ENCODE measurements at places on chromosomes 2 and 18.

DNA sequence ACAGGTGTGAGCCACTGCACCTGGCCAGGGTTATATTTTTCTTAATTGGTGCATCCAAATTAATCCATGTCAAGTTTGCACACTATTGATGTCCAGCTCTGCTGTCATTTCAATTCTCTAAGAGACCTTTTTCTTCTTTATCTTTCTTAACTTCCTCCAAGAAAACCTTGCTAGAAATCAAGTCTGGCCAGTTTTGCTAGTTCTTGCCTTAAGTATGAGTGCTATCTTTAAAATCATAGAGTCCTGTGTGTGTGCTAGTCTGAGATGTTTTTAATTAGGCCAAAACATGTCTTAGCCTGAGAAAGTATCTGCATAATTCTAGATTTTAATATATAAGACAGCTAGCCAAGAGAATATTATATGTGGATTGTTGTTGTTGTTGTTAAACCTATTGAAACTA lies 56.2 kb upstream of the SLC39A10 start:
- DNase-seq = no peak

DNA sequence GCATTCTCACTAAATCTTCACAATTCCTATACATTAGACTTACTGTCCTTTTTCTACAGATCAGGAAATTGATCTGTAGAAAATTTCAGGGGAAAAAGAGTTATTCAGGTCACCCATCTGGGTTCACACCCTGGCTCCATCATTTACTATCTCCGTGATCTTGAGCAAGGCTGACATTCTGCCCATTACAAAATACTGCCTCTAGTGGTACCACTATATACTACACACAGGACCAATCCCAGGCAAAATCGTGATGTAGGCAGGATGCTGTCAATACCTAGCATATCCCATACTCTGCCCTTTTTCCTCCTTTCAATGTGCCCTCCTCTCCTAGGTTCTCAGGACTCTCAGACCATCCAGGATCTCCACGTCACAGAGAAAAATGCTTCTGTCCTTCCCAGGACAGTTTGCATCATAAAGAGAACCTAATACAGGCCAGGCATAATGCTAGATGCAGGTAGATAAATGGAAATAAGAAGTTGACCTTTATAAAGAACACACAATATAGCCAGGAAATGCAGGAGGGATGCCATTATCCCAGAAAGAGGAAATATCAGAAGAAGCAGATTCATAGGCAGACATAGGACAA lies 101.9 kb downstream of the CDH20 start:
- DNase-seq = no peak

DNA sequence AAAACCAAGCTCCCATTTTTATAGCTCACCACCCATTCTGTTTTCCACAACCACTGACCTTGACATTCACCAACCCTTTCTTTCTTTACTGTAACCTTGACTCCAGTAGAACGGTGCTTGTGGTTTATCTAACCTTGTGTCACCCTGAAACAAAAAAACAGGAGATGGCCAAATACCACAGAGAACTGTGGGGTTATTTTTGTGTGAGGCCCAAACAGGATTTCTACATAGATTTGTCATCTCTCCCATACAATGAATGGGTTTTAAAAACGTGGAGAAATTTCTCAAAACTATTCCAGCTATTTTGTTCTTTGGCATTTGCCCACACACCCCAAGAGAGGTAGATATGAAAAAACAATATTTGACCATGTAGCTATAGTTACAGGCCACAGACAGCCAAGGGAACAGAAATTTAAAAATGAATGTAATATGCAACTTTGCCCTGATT lies 231.3 kb upstream of the TANK start:
- no peak for DNase-seq

- DNase-seq = no peak
These were observed 818 bp upstream of the CCDC141 start for GRCh38 chr2:179050755-179051154.

- no peak for DNase-seq
These were observed 13.6 kb downstream of the MRO start for GRCh38 chr18:50806208-50806616.

- DNase-seq = no peak
These were observed 268.1 kb upstream of the ATP5MC3 start for GRCh38 chr2:175449616-175450015.

- DNase-seq = no peak
These were observed 25.1 kb upstream of the FANCL start for GRCh38 chr2:58266211-58266610.

GRCh38 chr2:60962528-60962927 lies 55.0 kb upstream of the PEX13 start:
- DNase-seq = no peak

DNA sequence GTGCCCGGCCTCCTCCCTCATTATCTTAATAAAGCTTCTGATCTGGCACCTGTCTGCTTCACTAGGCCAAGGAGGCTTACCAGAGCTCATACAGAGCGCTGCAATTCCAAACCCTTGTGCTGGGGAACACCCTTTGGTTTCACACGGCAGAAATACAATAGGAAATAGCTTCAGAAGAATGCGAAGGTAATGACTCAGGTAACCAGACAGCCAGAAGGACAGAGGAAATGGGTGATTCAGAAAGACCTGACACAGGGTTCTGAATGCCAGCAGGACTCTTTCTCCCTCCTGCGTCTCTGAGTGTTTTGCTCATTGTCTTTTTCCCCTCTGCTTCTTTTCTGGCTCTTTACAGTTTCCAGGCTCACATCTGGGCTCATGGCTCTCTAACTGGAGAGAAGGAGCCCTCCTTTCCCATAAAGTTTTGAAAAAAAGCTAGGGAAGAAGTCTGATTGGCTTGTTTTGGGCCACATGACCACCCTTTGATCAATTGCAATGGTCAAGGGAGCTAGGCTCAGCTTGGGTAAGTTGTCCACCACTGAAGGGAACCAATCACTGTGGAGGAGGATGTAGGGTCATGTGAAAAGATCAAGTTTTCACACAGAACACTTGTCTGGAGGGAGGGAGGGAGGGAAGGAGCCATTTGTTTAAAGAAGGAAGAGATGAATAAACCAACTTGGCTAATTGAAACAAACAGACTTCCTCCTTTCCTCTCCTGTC lies 90.5 kb upstream of the UPP2 start:
- DNase-seq = no peak

DNA sequence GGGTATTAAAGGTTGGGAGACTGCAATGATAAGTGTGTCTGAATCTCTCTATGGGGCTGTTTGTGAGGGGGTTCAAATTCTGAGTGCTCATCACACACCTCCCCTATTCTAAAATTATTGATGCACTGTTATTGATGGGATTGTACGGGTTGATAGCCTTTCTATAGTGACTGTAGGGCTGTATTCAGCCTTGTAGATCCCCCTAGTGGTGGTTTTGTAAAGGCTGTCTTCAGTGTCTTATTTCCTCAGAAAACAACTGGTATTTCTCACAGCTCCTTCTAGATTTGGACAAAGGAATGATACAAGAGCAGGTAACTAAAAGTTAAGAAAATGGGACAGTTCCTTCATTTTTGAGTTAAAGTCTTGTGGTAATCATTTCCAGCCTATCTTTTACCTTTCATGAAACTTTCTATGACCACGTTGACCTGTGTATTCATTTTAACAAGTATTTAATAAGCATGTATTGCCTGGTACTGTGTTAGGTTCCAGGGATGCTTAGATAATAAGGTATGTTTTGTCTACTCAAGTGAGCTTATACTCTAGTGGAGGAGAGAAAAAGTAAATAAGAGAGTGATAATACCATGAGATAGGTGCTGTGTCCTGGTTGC lies 21.2 kb downstream of the SMAD4 start:
- no peak for DNase-seq

GRCh38 chr18:136433-136832 lies 21.9 kb upstream of the USP14 start:
- no peak for DNase-seq

GRCh38 chr2:232377841-232378734 lies 463 bp upstream of the ALPP start:
- no peak for DNase-seq

DNA sequence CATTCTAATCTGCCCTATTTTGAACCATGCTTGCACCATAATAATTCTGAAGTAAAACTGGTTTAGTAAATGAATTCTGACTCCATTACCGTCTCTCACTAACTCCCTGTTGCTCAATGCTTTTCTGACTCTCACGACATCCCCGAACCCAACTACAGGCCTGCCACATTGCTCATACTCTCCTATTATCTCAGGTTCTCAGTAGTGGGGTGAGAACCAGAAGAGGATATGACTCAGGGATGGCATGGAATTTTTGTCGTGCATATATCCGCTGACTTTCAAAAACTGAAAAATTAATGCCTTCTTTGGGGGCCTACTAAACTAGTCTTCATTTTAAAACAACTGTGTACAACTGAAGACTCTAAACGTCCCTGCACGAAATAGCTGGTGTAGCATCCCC lies 34.3 kb downstream of the NETO1 start:
- DNase-seq = no peak

GRCh38 chr2:17544256-17544655 lies 3.8 kb downstream of the VSNL1 start:
- no peak for DNase-seq

DNA sequence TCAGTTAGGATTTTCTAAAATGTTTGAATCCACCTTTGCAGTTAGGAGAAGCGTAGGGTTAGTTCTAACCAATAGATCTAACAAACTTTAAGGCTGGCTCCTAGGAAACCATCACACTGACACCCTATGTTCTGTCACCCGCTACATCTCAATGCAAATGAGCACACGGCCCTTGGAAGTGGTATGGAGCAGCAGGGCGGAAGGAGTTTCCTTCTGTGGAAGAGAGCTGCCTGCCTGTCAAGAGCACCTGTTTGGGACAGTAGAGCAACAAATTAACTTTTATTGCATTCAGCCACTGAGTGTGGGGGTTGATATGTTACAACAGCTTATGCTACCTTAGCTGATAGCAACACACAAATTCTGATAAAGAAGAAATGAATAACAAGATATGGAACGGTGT lies 306.9 kb upstream of the RAB6C start:
- DNase-seq = no peak

GRCh38 chr18:77140439-77141109 lies 8.0 kb upstream of the MBP start:
- no peak for DNase-seq

DNA sequence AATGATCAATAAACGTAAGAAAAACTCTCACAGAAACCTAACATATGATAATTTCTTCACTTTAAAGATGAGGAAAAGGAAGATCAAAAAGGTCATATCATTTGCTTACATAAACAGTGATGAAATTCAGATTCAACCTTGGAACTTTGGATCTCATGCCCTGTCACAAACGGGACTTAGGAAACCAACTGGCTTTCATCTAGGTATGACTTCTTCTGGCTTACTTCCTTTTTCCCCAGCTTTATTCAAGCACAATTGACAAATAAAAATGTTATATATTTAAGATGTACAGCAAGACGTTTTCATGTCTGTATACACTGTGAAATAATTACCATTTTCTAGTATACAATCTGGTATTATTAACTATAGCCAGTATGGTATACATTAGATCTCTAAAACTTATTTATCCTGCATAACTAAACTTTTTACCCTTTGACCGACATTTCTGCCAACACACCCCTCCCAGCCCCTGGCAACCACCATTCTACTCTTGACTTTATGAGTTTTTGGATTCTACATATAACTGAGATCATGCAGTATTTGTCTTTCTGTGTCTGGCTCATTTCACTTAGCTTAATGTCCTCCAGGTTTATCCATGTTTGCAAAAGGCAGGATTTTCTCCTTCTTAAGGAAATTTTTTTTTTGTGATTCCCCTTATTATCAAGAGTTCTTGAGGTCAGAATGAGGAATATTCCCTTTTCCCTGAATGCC lies 46.0 kb upstream of the COBLL1 start:
- no peak for DNase-seq

- no peak for DNase-seq
These were observed 9.2 kb downstream of the SERPINE2 start for GRCh38 chr2:224029876-224030275.

- DNase-seq = no peak
These were observed 391.2 kb downstream of the FBXO15 start for GRCh38 chr18:73756256-73757091.

DNA sequence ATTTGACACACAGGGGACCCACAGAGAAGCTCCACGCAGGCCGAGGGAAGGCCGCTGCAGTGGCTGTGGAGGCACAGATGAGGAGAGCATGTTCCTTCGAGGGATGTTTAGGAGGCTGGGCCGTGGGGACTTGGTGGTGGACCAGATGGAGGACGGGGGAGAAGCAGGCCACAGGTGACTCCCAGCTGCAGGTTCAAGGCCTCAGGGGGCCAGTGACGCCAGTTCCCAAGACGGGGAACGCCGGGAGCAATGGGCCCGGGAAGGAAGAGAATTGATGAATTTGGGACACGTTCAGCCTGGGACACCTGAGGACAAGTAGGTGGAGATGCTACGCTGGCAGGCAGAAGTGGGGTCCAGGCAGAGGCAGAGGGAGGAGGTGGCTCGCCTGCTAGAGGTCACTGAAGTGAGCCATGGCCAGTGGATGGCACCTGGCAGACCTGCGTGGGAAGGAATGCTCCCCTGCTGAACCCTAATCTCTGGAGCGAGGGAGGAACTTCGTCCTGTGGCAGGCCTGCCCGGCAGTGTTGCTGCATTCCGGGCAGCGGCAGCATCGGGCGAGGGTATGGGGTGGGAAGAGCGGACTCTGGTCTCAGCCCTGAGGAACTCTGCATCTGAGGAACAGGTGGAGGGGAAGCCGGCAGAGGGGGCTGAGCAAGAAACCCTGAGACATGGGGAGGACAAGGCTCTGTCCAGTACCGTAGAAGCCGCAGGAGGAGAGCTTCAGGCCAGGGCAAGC lies 25.2 kb upstream of the HPCAL1 start:
- DNase-seq = no peak

DNA sequence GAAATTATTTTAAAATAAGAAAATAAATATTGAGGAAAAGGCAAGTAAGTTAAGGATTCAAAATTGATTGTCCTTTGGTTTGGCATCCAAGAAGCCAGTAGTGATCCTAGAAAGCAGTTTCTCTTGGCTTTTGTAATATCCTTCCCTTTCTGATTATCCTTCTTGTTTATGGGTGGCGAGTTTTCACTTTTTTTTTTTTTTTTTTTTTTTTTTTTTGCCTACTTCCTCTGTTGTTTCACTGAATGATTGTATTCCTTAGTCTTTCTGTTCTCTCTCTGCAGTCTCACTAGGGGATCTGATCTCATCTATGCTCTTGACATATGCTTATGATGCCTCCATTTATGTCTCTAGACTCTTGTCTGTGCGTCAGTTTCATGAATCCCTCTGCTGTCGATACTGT lies 4.2 kb downstream of the NAPG start:
- no peak for DNase-seq

GRCh38 chr2:44372246-44372645 lies 10.5 kb downstream of the CAMKMT start:
- no peak for DNase-seq

GRCh38 chr2:72961853-72962468 lies 44.6 kb downstream of the EMX1 start:
- DNase-seq = no peak

- DNase-seq = no peak
These were observed 193.5 kb upstream of the TCF4 start for GRCh38 chr18:55781481-55781957.
